ENCODE measurements at places on chromosomes 7 and 10.

GRCh38 chr10:48792121-48792520 is 107.4 kb downstream of the WDFY4 start:
- DNase-seq: no peak

- DNase-seq: no peak
These were observed 452.0 kb upstream of the FZD8 start for GRCh38 chr10:36094096-36094495.

GRCh38 chr7:114047889-114048288 is 129.1 kb upstream of the PPP1R3A start:
- peak; percentile 38 for DNase-seq

DNA sequence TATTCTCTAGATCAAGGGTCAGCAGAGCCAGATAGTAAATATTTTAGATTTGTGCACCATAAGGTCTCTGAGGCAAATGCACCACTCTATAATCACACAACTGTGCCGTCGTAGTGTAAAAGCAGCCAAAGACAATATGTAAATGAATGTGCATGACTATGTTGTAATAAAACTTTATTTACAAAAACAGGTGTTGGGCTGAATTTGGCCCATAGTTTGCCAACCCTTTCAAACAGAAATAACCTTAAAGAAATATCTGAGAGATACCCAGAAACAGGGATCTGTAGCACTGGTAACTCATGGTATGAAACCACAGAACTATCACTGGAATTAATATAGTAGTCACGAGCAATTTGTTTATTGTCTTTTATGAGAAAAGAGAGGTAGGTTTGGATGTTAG is 86.0 kb downstream of the ARID5B start:
- no peak for DNase-seq

GRCh38 chr7:35491233-35491632 is 203.7 kb downstream of the HERPUD2 start:
- DNase-seq: no peak

- DNase-seq: no peak
These were observed 913 bp downstream of the ADCYAP1R1 start for GRCh38 chr7:31052841-31053601.

- DNase-seq: no peak
These were observed 139.1 kb upstream of the CSTF2T start for GRCh38 chr10:51838471-51838870.

DNA sequence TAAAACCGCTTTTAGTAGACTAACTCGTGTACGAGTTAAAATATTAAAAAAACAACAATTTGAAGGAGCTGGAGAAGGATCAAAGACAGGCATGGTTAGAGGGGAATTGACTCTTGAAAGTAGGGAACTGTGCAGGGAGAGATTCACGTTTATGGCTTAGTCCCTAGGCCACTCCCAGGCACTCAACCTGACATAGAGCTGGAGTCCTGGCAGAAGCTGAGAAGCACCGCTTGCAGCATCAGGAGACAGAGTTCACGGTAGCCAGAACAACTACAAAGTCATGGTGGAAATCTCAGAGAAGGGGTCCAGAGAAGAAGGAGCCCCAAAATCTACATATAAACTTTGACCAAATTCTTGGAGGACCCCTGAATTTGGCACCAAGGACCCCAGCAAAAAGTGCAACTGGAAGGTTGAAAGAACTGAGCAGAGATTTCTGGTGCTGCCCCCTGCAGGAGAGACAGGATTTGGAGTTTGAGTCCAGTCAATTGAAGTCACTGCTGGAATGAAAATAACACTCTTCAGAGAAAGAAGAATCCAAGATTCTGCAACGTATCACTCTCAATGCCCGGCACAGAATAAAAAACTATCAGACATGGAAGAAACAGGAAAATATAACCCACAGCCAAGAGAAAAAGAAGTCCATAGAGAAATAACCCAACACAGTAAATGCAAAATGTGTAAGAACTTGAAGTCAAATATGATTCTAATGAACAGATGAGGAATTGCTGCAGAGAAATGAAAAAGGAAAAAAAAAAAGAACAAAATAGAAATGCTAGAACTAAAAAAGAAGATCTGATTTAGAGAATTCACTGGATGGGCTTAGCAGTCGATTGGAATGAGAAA is 493.3 kb upstream of the PODXL start:
- peak; percentile 45 for DNase-seq

DNA sequence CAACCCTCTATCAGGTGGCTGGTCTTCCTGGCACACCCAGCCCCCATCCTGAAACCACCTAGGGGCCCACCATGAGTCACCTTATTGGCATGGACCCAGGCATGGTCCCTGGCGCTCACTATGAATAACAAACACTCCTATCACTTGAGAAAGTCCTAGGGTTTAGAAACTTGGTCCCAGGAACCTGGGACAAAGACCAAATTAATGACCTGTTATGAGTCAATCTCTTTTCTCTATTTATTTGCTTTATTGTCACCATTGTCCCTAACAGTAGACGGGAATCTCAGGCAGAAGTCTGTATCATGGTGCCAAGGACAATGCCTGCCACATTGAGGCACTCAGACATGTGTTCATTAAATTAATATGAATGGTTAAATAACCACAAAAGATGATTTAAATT is 599.6 kb upstream of the C7orf33 start:
- no peak for DNase-seq

DNA sequence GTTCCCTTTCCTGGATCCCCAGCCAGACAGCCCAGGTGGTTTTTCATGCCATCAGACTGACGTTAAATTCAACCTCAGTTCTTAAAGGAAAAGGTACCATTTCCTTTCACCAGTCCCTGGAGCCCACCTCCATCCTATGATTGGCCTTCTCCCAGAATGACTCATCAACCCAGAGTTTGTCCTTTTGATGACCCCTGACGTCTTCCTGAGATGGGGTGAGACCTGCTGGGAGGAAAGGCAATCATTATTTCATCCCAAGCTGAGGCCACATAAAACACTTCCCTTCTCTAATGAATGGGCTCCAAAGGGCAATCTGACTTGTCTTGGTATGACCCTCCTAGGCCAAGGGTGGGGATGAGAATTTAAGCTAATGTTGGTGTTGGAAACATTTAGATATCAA is 750.7 kb downstream of the SUGCT start:
- DNase-seq: peak; percentile 19

- no peak for DNase-seq
These were observed 19.9 kb upstream of the SEC61G start for GRCh38 chr7:54778696-54779540.

DNA sequence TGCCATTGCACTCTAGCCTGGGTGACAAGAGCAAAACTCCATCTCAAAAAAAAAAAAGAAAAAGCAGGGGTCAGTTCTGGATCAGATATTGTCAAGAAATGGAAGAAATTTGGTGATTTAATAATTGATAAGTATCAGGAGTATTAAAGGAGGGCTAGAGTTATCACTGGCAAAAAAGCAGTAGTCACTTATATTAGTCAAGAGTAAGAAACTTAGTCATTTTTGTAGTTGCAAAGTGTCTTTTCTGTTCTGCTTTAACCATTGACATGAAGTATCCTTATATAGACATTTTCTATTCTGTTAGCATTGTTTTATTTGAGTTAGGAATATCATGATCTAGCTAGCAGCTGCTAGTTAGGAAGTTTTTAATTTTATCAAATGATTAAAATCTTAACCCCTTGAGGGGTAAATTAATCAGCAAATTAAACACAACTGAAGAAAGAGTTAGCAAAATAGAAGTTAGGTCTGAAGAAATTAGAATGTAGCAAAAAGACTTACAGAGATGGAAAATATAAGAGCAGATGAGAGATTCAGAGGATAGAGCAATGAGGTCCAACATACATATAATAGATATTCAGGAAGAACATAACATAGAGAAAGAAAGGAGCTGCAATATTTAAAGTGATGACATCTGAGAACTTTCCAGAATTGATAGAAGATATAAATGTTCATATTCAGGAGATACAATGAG is 7.3 kb upstream of the CCDC6 start:
- no peak for DNase-seq

- no peak for DNase-seq
These were observed 117.3 kb downstream of the TRRAP start for GRCh38 chr7:98995523-98996149.

- DNase-seq: peak; percentile 21
These were observed 140.2 kb downstream of the AUTS2 start for GRCh38 chr7:69738396-69738951.

- DNase-seq: no peak
These were observed 317.2 kb downstream of the GPR158 start for GRCh38 chr10:25492040-25492439.

DNA sequence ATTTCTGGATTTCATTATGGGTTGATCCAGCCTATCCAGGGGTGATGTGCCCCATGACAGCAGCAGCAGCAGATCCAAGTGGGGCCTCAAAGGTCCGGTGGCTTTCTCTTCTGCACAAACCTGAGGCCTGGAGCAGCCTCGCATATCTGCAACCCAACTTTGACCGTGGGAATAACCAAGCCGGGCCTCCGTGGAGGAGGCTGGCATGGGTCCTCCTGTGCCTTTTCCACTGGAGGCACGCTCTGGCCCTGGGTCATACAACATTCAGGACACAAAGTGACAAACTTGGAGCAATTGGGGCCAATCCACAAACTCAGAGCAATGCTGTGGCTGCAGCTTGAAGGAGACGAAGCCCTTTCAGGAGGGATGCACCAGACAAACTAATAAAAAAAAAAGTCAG is 330.0 kb upstream of the MKI67 start:
- no peak for DNase-seq

DNA sequence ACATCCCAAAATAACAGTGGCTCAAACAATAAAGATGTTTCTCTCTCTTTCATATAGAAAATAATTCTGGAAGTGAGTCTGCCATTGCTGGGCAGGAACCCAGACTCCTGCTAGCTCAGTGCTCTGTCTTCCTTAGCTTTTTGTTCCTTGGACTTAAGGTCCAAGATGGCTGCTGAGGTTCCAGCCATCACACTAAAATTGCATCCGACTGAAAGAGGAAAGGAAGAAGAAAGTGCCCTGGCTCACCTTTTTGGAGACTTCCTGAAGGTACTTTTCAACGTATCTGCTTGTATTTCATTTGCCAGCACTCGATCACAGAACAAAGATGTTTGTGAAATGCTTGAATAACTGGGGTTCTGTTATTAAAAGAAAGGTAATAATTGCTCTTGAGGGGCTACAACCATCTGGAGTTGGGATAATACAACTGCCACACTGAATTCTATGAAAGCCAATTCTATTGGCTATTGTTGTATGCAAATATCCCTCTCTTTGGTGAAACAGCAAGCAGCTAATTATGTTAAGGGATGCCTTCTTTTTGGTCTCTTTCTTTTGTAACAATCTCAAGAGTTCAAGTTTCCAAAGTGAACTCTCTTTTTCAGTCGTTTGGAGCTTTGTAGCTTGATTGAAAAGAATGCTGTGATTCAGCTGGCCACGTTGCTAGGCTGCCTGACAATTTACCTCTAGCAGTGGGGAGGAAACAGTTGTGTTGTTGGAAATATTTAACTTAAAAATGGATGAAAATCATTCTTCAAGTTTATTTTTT is 83.9 kb downstream of the BAMBI start:
- no peak for DNase-seq

- DNase-seq: peak; percentile 85
These were observed 346.6 kb upstream of the KLF6 start for GRCh38 chr10:4131407-4132215.

DNA sequence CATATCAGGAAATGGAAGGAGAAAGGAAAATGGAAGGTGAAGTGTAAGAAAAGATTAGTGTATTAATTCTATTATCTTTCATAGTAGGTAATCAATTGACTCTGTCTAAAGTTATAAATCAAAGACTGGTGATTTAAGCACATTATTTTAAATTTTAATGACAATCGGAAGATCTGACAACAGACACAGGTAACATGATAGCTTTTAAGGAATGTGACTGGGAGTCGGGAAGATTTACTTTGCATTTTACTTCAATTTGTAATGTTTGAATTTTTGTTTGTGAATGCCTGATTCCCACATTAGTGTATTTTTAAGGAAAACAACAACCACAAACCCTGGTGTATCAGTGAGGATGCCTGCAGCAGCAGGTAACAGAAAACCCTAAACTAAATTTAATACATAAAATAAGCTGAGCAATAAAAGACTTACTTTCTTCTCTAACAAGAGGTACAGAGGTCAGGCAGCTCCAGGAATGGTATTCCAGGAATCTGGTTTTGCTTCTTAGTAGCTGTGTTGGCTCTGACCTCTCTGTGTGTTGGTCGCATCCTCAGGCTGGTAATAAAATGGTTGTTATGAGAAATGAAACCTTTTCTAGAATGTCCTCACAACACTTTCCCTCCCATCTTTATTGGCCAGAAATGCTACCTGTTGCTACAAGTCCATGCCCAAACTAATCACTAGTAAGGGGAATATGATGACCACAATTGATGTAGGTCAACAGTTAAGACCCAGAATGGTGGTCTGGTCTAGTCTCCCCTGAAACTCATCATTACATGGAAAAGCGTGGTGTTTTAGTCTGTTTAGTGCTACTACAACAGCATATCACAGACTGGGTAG is 12.2 kb downstream of the DNAJB9 start:
- DNase-seq: no peak

- no peak for DNase-seq
These were observed 951.1 kb upstream of the ZNF722 start for GRCh38 chr7:63047546-63047945.

- no peak for DNase-seq
These were observed 643.6 kb downstream of the IPMK start for GRCh38 chr10:57624066-57624465.

DNA sequence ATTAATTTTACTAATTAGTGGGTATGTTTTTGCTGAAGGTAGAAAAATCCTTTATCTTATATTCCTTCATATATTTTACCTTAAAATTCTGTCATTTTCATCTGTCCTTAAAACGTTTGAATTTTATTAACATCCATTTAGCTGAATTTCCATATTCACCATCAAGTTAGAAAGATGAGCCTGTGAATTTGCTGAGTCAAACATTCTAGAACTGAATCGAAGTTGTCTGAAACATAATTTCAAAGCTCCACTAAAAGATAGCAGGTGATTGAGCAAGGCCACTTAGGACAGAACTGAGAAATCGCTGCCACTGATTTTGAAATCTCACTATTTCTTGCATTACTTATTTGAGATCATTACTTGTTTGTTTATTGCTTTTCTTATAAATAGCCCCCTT is 17.5 kb downstream of the HGF start:
- no peak for DNase-seq

Measured in NB4 (cell line).